ENCODE measurements at places on chromosomes 12 and 14.

GRCh38 chr14:35378425-35379233, 25.9 kb downstream of the NFKBIA start:
- no peak for DNase-seq

DNA sequence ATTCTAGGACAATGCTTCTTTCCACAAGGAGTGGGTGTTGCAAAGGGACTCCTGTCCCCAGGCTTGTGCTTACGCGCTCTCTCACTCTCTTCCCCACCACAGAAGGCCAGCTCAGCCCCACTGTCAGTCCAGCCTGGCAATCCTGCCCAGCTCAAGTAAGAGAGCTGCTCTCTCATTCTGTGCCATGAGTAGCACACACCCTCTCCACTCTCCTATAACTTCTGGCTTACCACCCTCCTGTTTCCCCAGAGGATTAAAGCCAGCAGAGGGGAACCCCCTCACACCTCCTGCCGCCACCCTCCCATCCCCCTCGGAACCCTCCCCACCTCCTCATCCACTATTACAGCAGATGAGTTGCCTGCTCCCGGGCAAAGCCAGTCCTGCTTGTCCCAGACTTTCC, 17.1 kb downstream of the NCKAP5L start:
- DNase-seq: peak; percentile 37

DNA sequence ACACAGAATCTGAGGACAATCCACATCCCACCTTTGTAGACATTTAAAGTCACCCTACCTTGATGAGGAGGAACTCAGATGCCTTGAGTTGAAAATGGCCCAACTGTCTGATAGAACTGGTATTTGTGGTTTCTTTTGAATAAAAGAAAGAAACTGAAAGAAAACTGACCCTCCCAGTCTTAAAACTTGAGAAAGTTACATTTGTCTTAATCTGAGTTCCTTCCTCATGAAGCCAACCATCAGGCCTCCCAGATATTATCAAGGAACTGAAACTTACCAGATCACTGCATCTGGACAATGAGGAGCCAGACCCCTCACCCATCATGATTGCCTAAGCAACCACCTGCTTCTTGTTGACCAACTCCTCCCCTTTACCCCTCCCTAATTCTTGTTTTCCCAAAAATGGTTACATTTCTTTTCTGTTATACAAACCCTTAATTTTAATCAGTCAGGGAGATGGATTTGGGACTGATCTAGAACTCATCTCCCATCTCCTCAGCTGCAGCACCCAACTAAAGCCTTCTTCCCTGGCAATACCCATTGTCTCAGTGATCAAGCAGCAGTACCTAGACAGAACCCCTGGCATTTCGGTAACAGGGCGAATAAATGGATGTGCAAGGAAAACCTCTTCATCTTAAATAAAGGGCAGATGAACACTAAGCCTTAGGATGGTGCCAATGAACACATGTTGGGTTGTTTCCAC, 72.0 kb upstream of the RESF1 start:
- no peak for DNase-seq

DNA sequence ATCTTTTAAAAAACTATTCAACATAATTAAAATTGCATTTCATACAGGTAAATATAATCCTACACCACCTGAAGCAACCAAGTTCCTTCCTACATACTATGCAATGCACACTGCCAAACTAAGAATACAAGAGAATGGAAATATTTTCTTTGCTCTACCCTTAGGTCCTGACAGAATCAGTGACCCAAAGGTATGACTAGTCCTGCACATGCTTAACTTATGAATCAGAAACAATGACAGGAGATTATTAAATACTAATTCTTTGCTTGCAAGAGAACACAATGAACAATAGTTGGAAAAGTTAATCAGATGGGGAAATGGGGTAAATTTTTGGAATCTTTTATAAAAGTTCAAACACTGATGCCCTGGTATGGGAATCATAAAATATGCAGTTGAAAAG, 220.1 kb downstream of the SOX5 start:
- no peak for DNase-seq

GRCh38 chr12:110742096-110742717, 484 bp downstream of the PPP1CC start:
- peak; percentile 78 for DNase-seq

- no peak for DNase-seq
Observed at GRCh38 chr12:94621662-94622359, 28.5 kb downstream of the TMCC3 start.

DNA sequence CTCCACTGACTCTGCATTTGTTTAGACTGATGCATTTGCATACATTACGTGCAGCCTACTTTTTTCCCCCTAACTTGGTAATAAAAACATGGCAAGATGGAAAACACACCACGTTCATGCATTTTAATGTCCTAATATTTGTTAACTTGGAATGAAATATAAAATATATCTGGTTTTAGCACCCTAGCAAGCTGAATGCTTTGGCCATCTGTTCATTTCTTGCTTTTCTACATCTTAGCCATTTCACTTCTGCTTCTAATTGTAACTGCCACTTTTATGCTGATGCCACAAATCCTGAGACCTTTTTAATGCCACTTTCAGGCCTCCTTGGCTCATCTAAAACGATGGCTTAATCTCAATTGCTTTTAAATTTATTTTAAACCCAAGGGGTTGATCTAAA, 177.7 kb upstream of the RASSF8 start:
- no peak for DNase-seq

DNA sequence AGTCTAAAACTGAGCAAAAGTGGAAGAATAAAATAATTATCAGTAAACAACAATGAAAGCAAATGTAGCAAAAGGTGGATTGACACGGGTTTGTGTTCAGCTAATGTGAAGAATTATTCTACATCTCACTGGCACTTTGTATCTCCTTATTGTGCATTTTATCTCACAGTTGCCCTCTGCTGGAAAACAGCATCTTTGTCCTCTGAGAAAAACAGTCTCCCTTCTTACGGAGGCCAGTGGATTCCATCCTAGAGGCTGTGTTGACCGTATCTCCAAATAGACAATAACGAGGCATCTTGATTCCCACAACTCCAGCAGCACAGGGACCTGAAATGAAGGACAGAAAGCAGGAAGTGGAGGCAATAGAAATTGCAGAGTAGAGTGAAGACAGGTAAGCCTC, 51.3 kb upstream of the PLBD1 start:
- DNase-seq: peak; percentile 41

- DNase-seq: no peak
Observed at GRCh38 chr14:95292660-95293425, 26.9 kb downstream of the CLMN start.

DNA sequence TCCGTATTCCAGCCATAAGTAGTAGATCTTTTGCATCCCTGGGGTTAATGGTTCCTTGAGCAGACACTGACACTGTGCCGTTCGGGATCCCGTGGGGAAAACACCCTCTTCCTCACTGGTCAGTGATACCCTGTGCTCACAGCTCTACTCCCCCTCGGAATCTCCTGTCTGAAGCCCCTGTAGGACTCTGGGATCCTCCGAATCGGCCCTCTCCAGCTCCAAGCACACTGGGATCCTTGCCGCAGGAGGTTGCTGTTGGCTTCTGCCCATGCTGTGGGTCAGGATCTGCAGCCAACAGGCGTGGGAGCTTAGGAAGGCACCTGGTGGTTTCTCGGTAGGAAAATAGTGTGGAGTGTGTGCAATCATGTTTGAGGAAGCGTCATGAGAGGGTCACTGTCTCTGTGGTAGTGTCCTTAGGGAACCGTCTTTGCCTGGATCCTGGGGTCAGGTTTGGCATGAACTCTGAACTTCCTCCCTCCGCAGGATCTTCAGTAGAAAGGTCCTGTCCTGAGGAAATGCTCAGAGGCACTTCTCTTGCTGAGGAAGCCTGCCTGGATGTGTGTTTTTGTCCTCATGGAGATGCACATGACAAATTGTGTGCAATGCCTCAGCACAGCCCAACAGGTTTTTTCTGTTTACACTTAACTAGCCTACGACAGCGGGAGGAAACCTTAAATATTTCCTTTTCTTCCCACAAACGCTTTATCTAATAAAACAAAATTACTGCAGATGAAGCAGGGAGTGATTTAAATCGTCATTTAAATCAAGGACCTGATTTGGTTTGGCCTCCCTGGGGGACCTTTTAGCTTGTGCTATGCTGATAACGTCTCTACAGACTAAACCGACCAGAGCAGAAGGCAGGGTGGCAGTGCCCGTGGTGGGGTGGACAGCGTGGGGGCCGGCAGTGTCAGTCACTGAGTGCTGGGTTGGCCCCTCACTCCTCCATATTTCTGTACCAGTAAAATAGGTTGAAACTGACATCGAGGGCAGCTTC, 18.7 kb downstream of the FBXL14 start:
- no peak for DNase-seq

- DNase-seq: no peak
Observed at GRCh38 chr12:90896164-90896563, 58.8 kb downstream of the CCER1 start.

DNA sequence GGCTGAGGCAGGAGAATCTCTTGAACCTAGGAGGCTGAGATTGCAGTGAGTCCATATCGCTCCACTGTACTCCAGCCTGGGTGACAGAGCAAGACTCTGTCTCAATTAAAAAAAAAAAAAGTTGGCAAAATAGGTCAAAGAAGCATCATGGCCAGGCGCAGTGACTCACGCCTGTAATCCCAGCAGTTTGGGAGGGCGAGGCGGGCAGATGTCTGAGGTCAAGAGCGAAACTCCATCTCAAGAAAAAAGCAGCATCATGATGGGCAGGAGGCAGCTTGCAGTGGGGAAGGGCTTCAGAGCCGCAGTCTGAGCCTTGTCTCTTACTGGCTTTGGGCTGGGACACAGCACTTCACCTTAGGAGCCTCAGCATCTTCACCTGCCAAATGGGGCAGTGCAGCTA, 21.4 kb downstream of the TEAD4 start:
- peak; percentile 12 for DNase-seq

- DNase-seq: peak; percentile 62
Observed at GRCh38 chr12:111773801-111774551, 7.2 kb downstream of the ALDH2 start.

- no peak for DNase-seq
Observed at GRCh38 chr14:95360828-95361227, 41.1 kb upstream of the CLMN start.

DNA sequence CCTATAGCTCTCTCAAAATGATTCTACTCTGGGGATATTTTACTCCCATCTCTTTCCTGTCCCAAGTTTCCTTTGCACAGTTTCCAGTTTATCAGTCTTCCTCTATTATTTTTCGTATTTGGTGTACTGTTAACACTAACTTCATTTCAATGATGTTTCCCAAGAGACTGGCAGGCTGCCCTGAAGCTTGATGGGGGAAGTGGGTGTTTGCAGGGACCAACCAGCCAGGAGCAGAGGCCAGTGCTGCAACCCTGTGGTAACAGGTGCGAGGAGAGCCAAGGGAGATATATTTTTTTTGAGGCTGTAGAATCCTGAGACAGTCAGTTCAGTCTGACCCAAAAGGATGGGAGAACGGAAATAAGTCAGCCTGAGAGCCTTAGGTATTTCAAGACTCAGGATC, 11.8 kb upstream of the CEBPE start:
- no peak for DNase-seq

- DNase-seq: no peak
Observed at GRCh38 chr12:12823811-12824210, 10.7 kb downstream of the DDX47 start.

DNA sequence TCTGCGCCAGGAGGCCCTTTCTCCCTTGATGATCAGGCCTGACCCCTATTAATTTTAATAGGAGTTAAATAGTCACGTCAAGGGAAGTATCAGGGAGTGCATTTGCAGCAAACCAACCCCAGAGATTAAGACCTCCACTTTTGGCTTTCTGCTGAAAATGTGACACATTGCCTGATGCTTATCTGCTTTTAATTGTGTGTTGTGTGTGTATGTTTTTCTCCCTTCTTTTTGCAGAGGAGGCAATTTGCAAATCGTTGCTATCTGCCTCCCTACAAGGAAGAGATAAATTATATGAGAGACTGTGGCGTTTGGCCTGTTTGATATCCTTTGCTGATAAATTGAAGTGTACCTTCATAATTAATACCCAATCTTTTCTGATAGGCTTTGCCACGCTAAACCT, 822.9 kb downstream of the VRK1 start:
- DNase-seq: no peak

DNA sequence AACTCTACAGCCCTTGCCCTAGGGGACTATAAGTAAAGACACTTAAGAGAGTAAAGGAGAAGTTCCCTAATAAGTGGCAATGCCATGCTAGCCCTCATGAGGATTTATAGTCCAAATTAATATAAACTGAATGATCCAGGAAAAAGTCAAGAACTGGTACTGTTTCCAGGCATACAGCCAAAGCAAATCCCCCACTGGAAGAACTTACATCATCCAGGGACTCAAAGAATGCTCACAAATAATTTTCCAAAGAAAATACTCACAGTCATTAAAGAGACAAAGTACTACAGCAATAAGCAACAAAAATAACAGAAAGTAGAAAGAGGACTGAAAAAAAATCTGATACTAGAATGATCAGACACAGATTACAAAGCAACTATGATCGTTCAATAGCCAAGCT, 79.7 kb upstream of the RAP1B start:
- no peak for DNase-seq

GRCh38 chr14:100528962-100529560, 58.2 kb downstream of the BEGAIN start:
- DNase-seq: no peak

DNA sequence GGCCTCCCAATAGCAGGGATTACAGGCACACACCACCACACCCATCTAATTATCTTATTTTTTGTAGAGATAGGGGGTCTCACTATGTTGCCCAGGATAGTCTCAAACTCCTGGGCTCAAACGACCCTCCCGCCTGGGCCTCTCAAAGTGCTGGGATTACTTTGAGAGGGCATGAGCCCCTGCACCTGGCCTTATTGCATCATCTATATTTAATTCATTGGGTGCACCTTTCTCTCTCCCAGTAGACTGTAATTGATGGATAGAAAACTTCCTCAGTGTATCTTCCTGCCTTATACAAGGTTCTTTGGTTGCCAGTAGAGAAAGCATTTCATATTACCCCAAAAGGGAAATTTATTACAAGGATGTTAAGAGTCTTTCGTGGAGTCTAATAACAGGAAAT, 8.9 kb upstream of the MORN3 start:
- DNase-seq: no peak

DNA sequence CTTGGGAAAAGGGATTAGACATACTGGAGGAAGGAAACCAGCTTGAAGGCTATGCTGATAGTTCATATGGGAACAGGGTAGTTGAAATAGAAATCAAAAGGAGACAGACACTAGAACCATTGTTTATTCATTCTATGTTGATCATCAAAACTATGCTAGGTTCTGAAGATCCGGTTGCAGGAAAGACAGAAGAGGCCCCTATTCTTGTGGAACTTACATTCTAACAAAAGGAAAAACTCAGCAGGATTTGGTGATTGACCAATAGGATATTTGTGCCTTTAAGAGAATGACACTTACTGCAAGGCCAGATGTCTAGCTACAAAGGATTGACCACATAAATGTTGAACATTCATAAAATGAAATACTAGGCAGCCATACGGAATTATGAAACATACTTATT, 179.2 kb downstream of the AKAP6 start:
- no peak for DNase-seq

Measured in D341Med (cell line).